Hindlimb muscle (tissue), 1 donor: ENCODE measurements at places on chromosomes 7 and 10. TPM values are rescaled to one million over a fixed set of nuclear protein-coding genes. Genes with fewer than 3 reads are reported as not detected.

LAMB4 gene
- polyA plus RNA-seq: 0.70 TPM

ZPBP gene
- polyA plus RNA-seq: not detected

DNA2 gene
- polyA plus RNA-seq: 4.1 TPM

COL17A1 gene
- polyA plus RNA-seq: 1.3 TPM

GRM3 gene
- 0.14 TPM for polyA plus RNA-seq

ACTR3C gene
- polyA plus RNA-seq: 1.3 TPM

TUBB8 gene
- polyA plus RNA-seq: not detected

TET1 gene
- 10.8 TPM for polyA plus RNA-seq

ANKRD22 gene
- polyA plus RNA-seq: not detected

GPR37 gene
- polyA plus RNA-seq: 41.0 TPM

TMEM130 gene
- polyA plus RNA-seq: 2.7 TPM

TEX47 gene
- not detected for polyA plus RNA-seq

KIFBP gene
- polyA plus RNA-seq: 23.9 TPM

CYP2E1 gene
- polyA plus RNA-seq: 1.6 TPM

ANXA8L1 gene
- 0.18 TPM for polyA plus RNA-seq

ZNF655 gene
- polyA plus RNA-seq: 42.0 TPM

TNRC18 gene
- polyA plus RNA-seq: 63.2 TPM

CTAGE8 gene
- polyA plus RNA-seq: 1.4 TPM

NOLC1 gene
- 66.7 TPM for polyA plus RNA-seq

DYNC1I1 gene
- polyA plus RNA-seq: 0.58 TPM

TBL2 gene
- polyA plus RNA-seq: 23.6 TPM

ACTA2 gene
- 220 TPM for polyA plus RNA-seq

SPDYE5 gene
- polyA plus RNA-seq: 5.5 TPM

CACUL1 gene
- 25.7 TPM for polyA plus RNA-seq

SCIN gene
- polyA plus RNA-seq: 0.80 TPM

SCRN1 gene
- polyA plus RNA-seq: 27.4 TPM

ACTL6B gene
- not detected for polyA plus RNA-seq

KLF14 gene
- polyA plus RNA-seq: 1.5 TPM

COL26A1 gene
- 2.4 TPM for polyA plus RNA-seq

GARIN1A gene
- 2.1 TPM for polyA plus RNA-seq

JCAD gene
- 22.9 TPM for polyA plus RNA-seq

KEL gene
- 1.1 TPM for polyA plus RNA-seq

HOXA6 gene
- 5.6 TPM for polyA plus RNA-seq

GIMAP6 gene
- 15.3 TPM for polyA plus RNA-seq

POLR2J gene
- 33.3 TPM for polyA plus RNA-seq

PCBD1 gene
- 75.7 TPM for polyA plus RNA-seq

TRPV5 gene
- polyA plus RNA-seq: 0.09 TPM

ZNF438 gene
- 15.5 TPM for polyA plus RNA-seq

CNPY4 gene
- 29.7 TPM for polyA plus RNA-seq

OPN4 gene
- polyA plus RNA-seq: 2.3 TPM

ASAH2B gene
- polyA plus RNA-seq: 5.8 TPM

SPDYE2B gene
- polyA plus RNA-seq: 5.1 TPM

FAM237B gene
- polyA plus RNA-seq: not detected

HOXA7 gene
- polyA plus RNA-seq: 13.5 TPM

MOGAT3 gene
- polyA plus RNA-seq: not detected

ANXA11 gene
- polyA plus RNA-seq: 96.9 TPM

NEUROG3 gene
- polyA plus RNA-seq: not detected

CHST12 gene
- polyA plus RNA-seq: 10.9 TPM

TSPAN12 gene
- polyA plus RNA-seq: 57.2 TPM

MICALL2 gene
- 7.4 TPM for polyA plus RNA-seq

ZNF727 gene
- 0.17 TPM for polyA plus RNA-seq

CRYGN gene
- 0.22 TPM for polyA plus RNA-seq

SUGCT gene
- 1.3 TPM for polyA plus RNA-seq

PSD gene
- 4.9 TPM for polyA plus RNA-seq
